Bronchus fibroblast of lung (primary cell): ENCODE measurements at places on chromosomes 2 and 18. TPM values are rescaled to one million over a fixed set of nuclear protein-coding genes. Genes with fewer than 3 reads are reported as not detected.

The PLGLB2 gene
- total RNA-seq = 0.89 TPM in 1 of 2 replicates, not detected in the other

The C2orf72 gene
- total RNA-seq = 1.3 TPM in 1 of 2 replicates, not detected in the other

The CAPN13 gene
- total RNA-seq = not detected in 2 replicates

The TRPM8 gene
- total RNA-seq = not detected in 2 replicates
